ENCODE measurements at places on chromosomes 3 and 15.

DNA sequence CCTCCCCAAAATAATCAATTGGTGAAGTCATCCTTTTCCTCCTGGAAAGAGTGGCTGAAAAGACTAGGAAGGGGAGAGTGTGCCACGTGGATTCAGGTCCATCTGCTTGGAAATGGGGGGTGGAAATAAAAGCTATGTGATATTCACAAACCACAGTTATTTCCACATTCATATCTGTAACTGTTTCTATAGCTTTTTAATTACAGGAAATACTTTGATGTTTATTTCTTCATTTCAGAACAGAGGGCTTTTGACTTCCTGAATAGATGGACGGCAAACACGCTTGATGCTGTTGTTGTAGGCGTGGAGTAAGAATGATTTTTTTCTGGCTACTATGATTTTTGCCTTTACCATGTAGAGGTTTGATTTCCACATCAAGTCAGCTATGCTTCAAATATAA is 10.1 kb downstream of the AADACL2 start:
- H3K27me3 ChIP-seq, result no peaks in the 10 kb centered on the region
- no peaks in the 10 kb centered on the region for H3K4me1 ChIP-seq
- no peak for DNase-seq
- no peak overlapping the region for H3K4me3 ChIP-seq
- no peaks in the 10 kb centered on the region for H3K36me3 ChIP-seq
- no peak overlapping the region for H3K27ac ChIP-seq

GRCh38 chr3:132378846-132379245 is 38.5 kb upstream of the DNAJC13 start:
- H3K4me1 ChIP-seq, result no peaks in the 10 kb centered on the region
- H3K4me3 ChIP-seq, result no peak overlapping the region
- H3K27ac ChIP-seq, result no peak overlapping the region
- H3K36me3 ChIP-seq, result no peaks in the 10 kb centered on the region
- DNase-seq, result no peak

GRCh38 chr15:90674476-90674875 is 42.7 kb upstream of the BLM start:
- no peak overlapping the region for H3K27ac ChIP-seq
- H3K36me3 ChIP-seq, result no peaks in the 10 kb centered on the region
- H3K27me3 ChIP-seq, result no peaks in the 10 kb centered on the region
- no peak overlapping the region for H3K4me3 ChIP-seq
- no peaks in the 10 kb centered on the region for H3K4me1 ChIP-seq
- DNase-seq, result no peak

DNA sequence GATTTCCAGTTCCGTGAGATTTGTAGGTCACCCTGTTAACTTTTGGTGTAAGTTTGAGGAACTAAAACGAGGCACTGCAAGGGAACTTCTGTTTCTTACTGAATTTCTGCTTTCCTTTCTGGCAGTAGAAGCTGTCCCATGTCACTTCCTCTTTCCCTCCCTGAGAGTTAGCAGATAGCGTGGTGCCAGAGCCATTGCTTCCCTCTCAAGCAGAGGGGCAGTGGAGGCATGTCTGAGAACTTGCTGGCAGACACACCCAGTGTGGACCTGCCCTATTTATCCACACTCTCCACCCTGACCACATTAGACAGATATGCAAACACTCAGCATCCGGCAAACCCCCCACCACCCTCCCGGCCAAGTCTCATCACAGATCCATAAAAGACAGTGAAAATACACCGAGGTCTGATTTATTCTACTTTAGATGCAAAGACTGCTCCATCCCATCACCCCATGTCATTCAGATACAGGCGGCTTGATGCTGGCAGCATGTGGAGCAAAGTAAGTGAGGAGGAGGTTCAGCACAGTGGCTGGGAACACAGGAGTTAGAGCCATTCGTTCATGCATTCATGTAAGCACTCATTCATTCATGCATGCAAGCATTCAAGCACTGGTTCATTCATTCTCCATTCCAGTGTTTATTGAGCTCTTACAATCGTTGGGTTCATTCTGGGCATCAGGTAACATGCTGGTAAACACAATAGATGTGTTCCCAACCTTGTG is 324.7 kb downstream of the SHQ1 start:
- DNase-seq, result no peak
- no peak overlapping the region for H3K27ac ChIP-seq
- H3K4me3 ChIP-seq, result no peak overlapping the region
- H3K36me3 ChIP-seq, result no peaks in the 10 kb centered on the region
- no peaks in the 10 kb centered on the region for H3K4me1 ChIP-seq
- no peaks in the 10 kb centered on the region for H3K27me3 ChIP-seq

DNA sequence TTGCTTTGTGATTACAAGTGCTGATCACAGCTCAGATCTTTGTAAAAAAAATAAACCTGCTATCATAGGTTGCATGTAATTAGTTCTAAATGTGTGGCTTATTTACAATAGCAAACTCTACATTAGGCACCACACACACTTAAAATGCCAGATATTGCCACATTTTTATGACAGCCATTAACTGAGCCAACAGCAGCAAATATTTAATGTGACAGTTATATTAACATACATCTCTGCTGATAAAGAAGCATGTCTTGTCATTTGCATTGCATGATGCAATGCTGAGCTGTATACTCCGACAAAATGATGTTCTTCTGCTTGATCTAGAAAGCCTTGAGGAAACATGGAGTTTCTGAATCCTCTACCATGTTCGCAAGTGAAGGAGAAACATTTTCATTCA is 273.6 kb upstream of the VEPH1 start:
- DNase-seq, result no peak
- H3K36me3 ChIP-seq, result no peaks in the 10 kb centered on the region
- H3K4me3 ChIP-seq, result no peak overlapping the region
- H3K4me1 ChIP-seq, result no peaks in the 10 kb centered on the region

- H3K4me1 ChIP-seq, result peaks cover 4% of the 10 kb centered on the region
- H3K36me3 ChIP-seq, result no peaks in the 10 kb centered on the region
- no peak overlapping the region for H3K4me3 ChIP-seq
- H3K27ac ChIP-seq, result no peak overlapping the region
These were observed 38.6 kb upstream of the RAB6B start for GRCh38 chr3:133934073-133934970.

- no peak overlapping the region for H3K4me3 ChIP-seq
- peaks cover 9% of the 10 kb centered on the region for H3K4me1 ChIP-seq
- DNase-seq, result no peak
These were observed 140.0 kb downstream of the MEIS2 start for GRCh38 chr15:36960179-36960946.

DNA sequence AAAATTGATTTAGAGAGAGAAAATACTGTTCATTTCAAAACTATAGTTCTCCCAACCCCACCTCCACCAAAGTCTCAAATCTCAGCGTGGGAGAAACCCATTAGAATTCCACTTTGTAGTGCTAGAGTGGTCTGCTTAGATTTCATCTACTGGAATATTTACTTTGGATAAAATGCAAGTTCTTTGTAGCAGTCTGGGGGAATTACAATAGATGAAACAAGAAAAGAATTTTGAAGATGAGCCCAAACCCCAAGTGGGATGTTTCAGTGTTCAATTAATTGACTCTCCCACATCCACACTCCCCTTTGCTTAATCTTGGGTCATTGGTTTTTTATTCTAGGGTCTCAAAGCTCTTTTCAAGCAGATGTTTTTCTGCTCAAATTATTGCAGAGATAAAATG is 97.8 kb downstream of the RPL22L1 start:
- H3K4me3 ChIP-seq, result no peak overlapping the region
- no peak for DNase-seq
- H3K27ac ChIP-seq, result no peak overlapping the region
- H3K27me3 ChIP-seq, result no peaks in the 10 kb centered on the region

DNA sequence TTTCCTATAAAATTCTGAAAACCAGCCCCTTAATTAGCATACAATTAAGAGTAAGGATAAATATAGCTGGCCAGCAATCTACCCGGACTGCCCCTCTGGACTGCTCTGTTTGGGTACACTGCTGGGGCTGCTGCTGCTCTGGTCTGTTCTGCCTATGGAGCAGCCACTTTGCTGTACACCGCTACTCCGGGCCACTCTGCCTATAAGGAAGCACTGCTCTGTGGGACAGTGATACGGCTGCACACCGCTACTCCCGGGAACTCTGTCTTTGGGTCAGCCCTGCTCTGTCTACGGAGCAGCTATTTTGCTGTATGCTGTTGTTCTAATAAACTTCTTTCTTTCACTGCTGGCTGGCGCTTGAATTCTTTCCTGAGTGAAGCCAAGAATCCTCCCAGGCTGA is 316.5 kb upstream of the PLSCR5 start:
- no peaks in the 10 kb centered on the region for H3K27me3 ChIP-seq
- no peak for DNase-seq
- no peak overlapping the region for H3K4me3 ChIP-seq
- H3K36me3 ChIP-seq, result no peaks in the 10 kb centered on the region
- no peaks in the 10 kb centered on the region for H3K4me1 ChIP-seq

- no peaks in the 10 kb centered on the region for H3K36me3 ChIP-seq
- no peak for DNase-seq
- H3K27ac ChIP-seq, result no peak overlapping the region
These were observed 334 bp upstream of the IGSF11 start for GRCh38 chr3:119035014-119035346.

DNA sequence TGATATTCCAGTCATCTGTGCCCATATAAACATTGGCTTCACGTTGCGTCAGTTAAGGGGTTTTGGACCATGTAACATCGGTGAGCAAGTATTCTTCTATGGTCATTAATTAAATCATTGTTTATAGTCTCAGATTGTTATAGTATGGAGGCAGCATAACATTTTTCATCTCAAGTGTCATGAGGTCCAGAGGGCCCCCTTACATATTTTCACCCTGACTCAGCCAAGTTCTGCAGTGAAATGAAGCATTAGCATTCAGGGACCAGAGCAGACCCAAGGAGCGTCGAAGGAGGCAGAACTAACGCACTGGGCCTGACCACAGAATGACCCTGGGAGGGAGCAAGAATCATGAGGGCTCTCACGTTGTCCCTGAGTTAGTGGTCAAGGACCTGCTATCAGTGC is 171.5 kb downstream of the LRTM1 start:
- no peaks in the 10 kb centered on the region for H3K4me1 ChIP-seq
- H3K36me3 ChIP-seq, result no peaks in the 10 kb centered on the region
- no peak for DNase-seq
- H3K27me3 ChIP-seq, result no peaks in the 10 kb centered on the region

- peaks cover 22% of the 10 kb centered on the region for H3K36me3 ChIP-seq
- no peak for DNase-seq
- no peaks in the 10 kb centered on the region for H3K27me3 ChIP-seq
- H3K4me3 ChIP-seq, result no peak overlapping the region
These were observed 52.4 kb downstream of the PRKCI start for GRCh38 chr3:170274641-170275040.

- peaks cover 27% of the 10 kb centered on the region for H3K36me3 ChIP-seq
- no peak for DNase-seq
- H3K4me3 ChIP-seq, result no peak overlapping the region
- no peaks in the 10 kb centered on the region for H3K27me3 ChIP-seq
- H3K27ac ChIP-seq, result no peak overlapping the region
These were observed 20.1 kb downstream of the TIPARP start for GRCh38 chr3:156694536-156694935.

Data from thoracic aorta (tissue), 2 donors.